ENCODE measurements at places on chromosomes 2 and 18. TPM values are rescaled to one million over a fixed set of nuclear protein-coding genes. Genes with fewer than 3 reads are reported as not detected.

GPR75 gene
- total RNA-seq: 4.7 TPM

MDH1B gene
- 1.8 TPM for total RNA-seq

DNA sequence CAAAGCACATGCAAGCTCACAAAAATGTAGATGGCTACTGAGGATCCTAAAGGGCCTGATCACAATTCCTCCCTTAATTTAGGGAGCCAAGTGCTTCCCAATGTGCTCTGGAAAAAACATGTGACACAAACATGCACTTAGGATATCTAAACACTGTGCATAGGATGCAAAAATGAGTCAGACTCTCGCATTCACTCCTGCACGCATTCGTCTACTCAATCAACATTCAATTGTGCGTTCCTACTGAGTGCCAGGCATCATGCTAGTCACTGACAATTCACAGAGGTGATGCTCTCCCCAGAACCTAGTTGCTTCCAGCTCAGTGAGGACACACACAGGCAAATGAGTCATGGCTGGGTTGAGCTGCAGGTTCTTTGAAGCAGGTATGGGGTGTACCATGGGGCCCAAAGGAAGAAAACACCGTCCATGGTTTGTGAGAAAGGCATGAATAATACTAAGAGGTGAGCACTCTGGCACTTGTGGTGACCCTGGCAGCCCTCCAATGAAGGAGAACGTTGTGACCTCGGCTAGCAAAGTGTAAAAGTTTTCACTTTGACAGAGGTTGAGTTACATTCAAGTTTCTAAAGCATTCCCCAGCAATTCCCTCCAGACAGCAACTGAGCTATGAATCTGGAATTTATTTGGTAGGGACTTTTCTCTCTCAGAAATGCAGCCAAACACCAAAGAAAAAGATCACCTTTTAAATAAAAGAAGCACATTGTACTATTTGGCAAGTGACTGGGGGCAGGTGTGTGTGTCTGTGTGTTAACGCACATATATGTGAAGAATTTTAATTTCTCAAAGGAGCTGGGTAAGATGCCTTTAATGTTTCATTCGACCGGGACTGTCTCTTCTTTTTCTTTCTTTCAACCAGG lies 173.3 kb downstream of the ALPK2 start:
- DNase-seq: peak; percentile 68

DNA sequence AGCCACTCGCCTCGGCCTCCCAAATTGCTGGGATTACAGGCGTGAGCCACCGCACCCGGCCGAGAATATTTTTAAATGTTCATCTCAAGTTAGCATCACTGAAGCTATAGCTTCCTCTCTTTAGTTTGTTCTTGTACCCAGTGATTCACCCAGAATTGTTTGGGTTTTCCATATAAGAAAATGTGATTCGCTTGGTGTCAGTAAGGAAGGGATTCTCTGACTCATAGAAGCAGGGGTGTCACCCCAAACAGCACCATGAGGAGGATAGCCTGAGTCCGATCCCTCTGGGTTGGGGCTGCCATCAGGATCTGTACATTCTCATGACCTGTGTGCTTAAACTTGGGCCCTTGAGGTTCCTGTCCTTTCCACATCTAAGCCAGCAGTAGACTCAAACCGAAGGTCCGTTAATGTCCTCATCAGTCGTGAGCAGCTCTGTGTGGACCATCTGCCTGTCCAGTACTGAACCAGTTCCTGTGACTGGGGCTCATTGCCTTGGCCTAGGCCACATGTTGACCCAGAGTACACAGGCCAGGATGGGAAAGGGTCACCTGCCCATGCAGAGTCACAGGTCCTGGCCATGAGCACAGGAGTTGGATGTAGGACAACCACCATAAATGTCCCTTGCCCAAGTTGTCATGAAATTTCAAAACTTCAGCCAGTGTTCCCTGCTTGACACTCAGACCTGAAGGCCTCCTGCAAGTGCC lies 311.9 kb downstream of the GBX2 start:
- DNase-seq: no peak

DNA sequence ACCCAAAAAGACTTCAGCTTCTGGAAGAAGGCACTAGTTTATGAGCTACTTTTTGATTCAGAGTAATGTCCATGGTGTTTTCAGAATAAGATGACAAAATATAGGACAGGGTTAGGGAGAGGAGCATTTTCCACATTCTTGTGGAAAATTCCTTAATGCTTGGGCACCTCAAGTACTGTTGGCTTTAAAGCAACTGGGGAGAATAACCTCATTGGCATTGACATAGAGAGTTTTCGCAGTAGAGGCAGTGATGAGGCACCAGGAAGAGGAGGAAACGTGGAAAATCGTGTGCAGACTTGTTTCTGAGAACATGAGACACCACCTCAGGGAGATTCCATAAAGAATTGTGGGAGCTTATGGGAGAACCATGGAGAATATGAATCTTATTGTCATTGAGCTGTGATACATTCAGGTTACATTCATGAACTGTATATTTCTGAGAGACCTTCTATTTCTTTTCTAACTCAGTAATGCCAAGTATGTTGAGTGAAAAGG lies 929.0 kb upstream of the NRXN1 start:
- DNase-seq: peak; percentile 39

GRCh38 chr2:198097630-198098029 lies 293.2 kb downstream of the PLCL1 start:
- no peak for DNase-seq
